Ecto neural progenitor cell (in vitro differentiated cells): ENCODE measurements at places on chromosomes 7 and 10.

GRCh38 chr7:81672872-81673271 lies 97.0 kb downstream of the HGF start:
- DNase-seq = no peak

- no peak for DNase-seq
Measured at GRCh38 chr7:100696123-100696521, 2.1 kb upstream of the GIGYF1 start.

GRCh38 chr10:132987671-132988571 lies 45.6 kb upstream of the CFAP46 start:
- no peak for DNase-seq

- DNase-seq = no peak
Measured at GRCh38 chr10:111338805-111339204, 262.0 kb downstream of the ADRA2A start.

- DNase-seq = peak; percentile 94
Measured at GRCh38 chr7:27160546-27161213, 4.2 kb upstream of the HOXA7 start.

DNA sequence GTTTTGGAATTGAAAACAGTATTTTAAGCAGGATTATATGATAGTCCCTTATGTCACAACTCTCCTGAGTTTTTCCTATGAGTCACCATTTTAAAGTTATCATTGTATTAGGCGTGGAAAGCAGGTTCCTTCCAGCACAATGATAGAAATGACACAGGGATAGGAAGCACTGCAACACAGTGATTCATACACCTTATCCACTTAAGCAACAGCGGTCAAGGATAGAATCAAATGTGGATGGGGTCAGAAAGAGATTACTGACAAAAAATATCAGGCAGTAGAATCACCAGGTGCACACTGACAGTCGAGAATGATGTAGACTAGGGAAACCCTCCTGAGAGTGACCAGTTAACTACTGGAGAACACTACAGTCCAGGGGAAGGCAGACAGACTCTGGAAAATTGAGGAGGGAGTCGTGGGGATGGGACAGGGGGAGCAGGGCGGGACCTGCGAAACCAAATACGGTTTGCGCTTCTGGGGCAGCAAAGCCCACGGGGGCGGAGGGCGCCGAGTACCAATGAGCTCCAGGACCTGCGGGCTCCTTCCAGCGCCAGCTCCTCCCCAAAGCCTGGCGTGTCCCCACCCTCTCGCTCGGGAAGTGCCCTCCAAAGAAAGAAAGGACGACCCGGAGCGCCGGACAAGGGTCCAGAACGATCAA lies 479 bp downstream of the PNPLA8 start:
- DNase-seq = no peak

GRCh38 chr10:132765435-132765834 lies 20.5 kb downstream of the NKX6-2 start:
- no peak for DNase-seq

GRCh38 chr10:11329062-11329673 lies 282.3 kb downstream of the USP6NL start:
- peak; percentile 34 for DNase-seq

DNA sequence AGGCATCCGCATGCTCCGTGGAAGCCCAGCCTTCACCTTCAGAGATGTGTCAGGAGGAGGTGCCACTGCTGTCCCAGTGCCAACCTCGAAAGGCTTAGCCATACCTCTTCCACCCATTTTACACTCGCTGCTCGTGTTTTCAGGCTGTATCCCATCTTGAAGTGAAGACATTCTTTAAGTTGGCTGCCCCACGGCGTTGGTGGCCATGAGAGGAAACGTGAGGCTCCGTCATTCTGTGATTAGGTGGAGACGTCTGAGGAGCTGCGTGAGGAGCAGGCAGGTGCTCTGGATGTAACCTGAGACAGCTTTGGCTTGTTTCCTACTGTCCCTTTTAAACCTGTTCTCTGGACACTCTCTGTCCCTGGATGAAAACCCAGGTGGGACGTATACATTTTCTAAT lies 159.9 kb upstream of the RNF32 start:
- no peak for DNase-seq

GRCh38 chr7:8120390-8121058 lies 141.4 kb downstream of the ICA1 start:
- DNase-seq = no peak
